ENCODE measurements at places on chromosomes 7 and 10.

DNA sequence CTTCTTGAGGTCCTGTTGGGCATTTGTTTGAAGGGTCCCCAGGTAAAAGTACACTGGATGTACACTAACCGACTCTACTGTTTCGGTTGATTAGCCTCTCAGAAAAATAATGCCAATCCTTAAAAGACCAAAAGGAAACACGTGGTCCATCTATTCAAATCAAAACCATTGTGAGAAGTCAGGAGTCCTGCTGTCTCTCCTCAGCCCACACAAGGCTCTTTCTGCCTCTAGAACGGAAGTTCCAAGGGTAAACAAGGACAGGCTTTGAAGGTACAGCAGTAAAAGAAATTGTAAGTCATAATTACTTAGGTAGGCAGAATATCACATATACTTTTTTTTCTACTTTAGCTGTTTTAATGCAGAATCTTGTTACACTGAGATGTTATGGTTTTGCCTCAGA is 71.7 kb upstream of the TPK1 start:
- no peak for DNase-seq

GRCh38 chr7:128135515-128136214 is 104.4 kb upstream of the LRRC4 start:
- DNase-seq, result peak; percentile 51

DNA sequence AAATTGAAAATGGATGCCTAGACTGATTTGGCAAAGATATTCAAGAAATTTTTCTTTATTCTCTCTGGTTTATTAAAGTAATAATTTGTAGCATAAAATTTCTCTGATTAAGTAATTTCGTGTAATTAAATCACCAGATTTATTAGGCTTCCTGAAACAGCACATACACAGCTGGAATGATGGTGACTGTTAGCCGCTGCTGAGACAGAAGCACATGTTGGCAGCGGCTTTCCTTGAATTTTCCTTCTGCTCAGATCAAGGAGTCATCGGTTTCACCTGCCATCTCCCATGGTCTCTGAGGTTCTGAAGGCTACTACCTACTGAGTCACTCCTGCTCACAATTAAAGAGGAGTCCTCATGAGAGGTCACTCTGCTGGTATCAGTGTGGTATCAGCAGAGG is 101.5 kb downstream of the GFRA1 start:
- DNase-seq, result no peak

- no peak for DNase-seq
These were observed 70.2 kb downstream of the NOC3L start for GRCh38 chr10:94292434-94293090.

GRCh38 chr10:65754112-65754511 is 1171.7 kb upstream of the LRRTM3 start:
- no peak for DNase-seq

- DNase-seq, result no peak
These were observed 3.2 kb downstream of the PARP12 start for GRCh38 chr7:140059273-140060242.

- no peak for DNase-seq
These were observed 3.0 kb downstream of the ZNF488 start for GRCh38 chr10:47381103-47381395.

- DNase-seq, result no peak
These were observed 24.9 kb downstream of the GSAP start for GRCh38 chr7:77391230-77391629.

GRCh38 chr10:117830787-117831212 is 215.9 kb downstream of the RAB11FIP2 start:
- no peak for DNase-seq

GRCh38 chr10:86972613-86973380 is 4.5 kb downstream of the ADIRF start:
- no peak for DNase-seq

DNA sequence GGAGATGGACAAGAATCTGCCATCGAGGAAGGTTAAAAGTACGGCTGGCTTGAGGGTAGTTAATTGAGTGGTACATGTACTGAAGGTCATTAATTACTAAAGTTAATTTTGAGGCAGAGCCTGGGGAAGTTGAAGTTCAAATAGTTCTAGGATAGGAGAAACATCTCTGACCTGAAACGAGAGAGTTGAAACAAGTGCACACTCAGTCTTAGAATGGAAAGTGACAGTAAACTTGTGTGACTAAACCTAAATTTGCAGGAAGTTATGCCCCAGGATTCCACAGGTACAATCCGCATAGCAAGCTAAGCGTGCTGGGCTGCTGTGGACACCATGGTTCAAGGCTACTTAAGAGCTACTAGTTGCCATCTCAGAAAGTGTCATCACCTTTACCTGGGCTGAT is 209.9 kb downstream of the CHCHD3 start:
- DNase-seq, result no peak

- no peak for DNase-seq
These were observed 21.7 kb upstream of the MACC1 start for GRCh38 chr7:20238754-20239324.

- DNase-seq, result no peak
These were observed 55.8 kb downstream of the FAM53B start for GRCh38 chr10:124688386-124688785.

GRCh38 chr7:50228148-50228547 is 76.4 kb upstream of the IKZF1 start:
- DNase-seq, result no peak

- DNase-seq, result no peak
These were observed 101.6 kb upstream of the TNS3 start for GRCh38 chr7:47683485-47683898.

- DNase-seq, result no peak
These were observed 65.7 kb downstream of the AOAH start for GRCh38 chr7:36658335-36659171.

All from activated naive CD4-positive, alpha-beta T cell (primary cell).